ENCODE measurements at places on chromosomes 1 and 21.

- DNase-seq: no peak
Observed at GRCh38 chr1:18249631-18250030, 142.0 kb downstream of the IGSF21 start.

DNA sequence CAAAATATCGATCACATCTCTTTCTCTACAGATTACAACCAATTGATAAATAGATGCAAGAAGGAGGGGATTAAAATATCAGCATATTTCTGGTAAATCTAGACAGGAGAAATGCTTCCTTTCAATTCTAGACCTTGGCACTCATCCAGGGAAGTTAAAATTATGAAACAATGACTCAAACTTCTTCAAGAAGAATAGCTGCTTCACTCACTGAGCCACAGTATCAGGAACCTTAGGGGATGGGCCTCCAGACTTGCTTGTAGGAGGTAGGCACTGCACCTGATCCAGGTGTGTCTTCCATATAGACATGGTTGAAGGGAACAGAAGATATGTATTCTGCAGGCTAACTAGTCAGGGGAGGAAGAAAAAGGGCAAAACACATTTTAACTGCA, 9.8 kb downstream of the SLAMF7 start:
- DNase-seq: peak; percentile 3

GRCh38 chr21:31713973-31714740, 17.8 kb downstream of the SCAF4 start:
- DNase-seq: no peak

- no peak for DNase-seq
Observed at GRCh38 chr1:233606813-233607212, 7.1 kb upstream of the KCNK1 start.

- DNase-seq: no peak
Observed at GRCh38 chr1:2642131-2642559, 9.3 kb upstream of the MMEL1 start.

GRCh38 chr21:41304068-41304720, 12.4 kb upstream of the FAM3B start:
- no peak for DNase-seq
